ENCODE measurements at places on chromosomes 11 and 22.

DNA sequence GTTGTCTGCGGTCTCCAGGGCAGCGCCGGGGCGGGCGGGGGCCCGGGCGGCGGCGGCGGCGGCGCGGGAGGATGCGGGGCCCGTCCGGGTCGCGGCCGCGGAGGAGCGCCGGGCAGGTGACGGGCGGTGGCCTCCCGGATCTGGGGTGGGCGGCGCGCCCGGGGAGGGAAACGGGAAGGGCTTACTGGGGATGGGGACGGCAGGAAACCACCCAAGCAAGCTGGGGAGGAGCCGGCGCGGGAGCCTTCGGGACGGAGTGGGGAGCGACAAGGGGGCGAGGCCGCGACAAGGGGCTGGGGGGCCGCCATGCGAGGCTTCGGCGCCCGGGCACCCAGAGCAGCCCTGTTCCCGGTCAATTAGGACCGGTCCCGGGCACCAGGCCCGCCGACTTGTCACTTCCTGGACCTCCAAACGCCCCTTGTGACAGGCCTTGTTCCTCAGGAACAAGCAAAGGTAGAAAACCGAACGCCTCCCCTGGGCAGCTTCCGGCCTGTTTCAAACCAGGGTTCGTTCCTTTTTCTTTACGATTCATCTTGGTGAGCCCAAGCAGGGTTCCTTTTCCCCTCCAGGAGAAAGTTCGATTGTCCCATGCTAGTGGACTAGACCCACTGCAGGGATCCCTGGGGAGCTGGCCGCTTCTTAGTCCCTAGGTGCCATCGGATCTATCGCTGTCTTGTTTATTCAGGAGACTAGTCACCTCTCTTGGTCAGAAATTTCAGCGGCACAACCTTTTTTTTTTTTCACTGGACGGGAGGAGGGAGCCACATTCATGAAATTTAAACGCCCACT lies 492 bp downstream of the JHY start:
- no peak for DNase-seq

DNA sequence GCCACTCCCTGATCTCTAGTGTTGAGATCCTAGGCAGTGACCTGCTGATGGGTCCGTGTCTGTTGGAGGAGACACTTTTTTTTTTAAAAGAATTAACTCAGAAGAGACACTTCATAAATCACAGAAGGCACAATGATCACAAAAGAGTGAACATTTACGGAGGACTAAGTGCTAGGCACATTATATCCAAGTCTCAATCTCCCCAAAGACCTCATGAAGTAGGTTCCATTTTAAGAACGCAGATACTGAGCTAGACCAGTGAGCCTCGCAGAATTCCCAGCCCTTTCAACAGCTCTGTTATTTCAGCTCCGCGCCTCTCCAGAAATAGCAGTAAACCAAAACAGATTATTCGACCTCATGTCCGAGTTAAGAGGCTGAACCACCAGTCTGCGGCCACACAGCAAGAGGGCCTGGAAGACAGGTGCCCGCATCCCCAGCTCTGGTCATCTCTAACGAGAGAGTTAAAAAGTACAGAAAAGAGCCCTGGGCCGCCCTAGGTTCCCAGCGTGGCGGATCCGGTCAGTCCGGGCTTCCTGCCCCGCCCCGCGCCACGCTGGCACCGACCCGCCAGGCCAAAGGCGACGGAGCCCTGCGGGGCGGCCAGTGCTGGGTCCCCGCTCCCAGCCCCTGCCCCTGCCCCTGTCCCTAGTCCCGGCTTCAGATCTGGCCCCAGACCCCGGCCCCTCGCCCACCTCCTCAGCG lies 612 bp downstream of the XBP1 start:
- no peak for DNase-seq

GRCh38 chr11:118251858-118252652 lies at the start of gene MPZL3:
Gene MPZL3, minus strand, starts transcription at chr11:118252365. Its CDS starts 71 bp downstream, at chr11:118252294.
- peak; percentile 87 for DNase-seq

DNA sequence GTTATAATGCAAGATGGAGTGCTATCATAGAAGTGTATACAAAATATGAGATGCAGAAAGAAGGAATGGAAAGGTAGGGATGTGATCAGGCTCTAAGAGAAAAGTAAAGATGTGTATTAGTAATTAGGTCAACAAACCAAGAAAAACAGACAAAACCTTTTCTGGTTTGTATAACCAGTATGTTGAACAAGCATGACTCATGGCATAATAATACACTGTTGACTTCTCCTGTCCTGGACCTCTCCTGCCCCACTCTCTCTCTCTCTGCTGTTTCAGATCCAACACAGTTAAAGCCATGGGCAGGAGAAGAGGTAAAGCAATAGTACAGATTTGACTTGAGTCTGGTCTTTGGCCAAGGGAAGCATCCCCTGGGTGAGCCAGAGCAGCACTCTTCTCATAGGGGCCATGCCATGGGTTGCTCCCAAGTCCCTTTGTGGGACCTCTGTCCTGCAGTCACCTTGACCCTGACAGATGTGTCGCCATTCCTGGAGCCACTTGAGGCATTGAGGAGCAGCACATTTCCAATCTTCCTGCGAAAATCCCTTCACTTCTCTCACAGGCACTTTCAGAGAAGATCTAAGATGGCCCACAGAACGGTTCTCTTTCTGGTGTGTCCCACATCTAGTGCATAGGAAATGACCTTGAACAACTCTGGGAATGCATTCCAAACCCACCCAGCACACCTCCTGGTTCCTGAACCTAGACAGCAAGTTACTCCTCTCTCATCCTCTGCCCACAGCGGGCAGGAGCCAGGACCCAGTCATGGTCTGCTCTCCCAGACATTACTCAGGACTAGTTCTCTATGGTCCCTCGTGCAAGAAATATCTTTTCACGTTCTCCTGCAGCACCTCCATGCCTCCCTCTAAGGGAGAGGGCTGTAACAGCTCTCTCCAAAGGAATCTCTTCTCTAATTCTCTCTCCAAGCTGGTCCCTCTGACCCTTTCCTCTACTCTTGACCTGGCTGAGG lies 58.2 kb upstream of the PRSS23 start:
- DNase-seq: no peak

Data from GM12864 (cell line).